Muscle of leg (tissue), 16 donors: ENCODE measurements at places on chromosomes 1 and 21. TPM values are rescaled to one million over a fixed set of nuclear protein-coding genes. Genes with fewer than 3 reads are reported as not detected.

DNA sequence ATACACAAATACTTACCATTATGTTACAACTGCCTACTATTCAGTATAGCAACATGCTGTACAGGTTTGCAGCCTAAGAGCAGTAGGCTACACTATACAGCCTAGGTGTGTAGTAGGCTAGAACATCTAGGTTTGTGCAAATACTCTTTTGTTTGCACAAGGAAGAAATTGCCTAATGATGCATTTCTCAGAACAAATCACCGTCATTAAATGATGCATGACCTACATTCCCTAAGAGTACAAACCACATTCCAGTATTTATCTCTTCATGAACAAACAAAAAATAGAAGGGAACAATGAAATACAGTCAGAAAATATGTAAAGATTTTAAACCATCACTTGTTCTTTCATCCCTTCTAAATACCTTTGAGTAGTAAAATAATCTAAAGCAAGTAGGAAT lies 109.7 kb upstream of the HP1BP3 start:
- no peak overlapping the region for H3K27ac ChIP-seq
- DNase-seq = no peak
- H3K36me3 ChIP-seq = peaks cover 18% of the 10 kb centered on the region
- H3K4me1 ChIP-seq = no peaks in the 10 kb centered on the region
- no peaks in the 10 kb centered on the region for H3K27me3 ChIP-seq

DNA sequence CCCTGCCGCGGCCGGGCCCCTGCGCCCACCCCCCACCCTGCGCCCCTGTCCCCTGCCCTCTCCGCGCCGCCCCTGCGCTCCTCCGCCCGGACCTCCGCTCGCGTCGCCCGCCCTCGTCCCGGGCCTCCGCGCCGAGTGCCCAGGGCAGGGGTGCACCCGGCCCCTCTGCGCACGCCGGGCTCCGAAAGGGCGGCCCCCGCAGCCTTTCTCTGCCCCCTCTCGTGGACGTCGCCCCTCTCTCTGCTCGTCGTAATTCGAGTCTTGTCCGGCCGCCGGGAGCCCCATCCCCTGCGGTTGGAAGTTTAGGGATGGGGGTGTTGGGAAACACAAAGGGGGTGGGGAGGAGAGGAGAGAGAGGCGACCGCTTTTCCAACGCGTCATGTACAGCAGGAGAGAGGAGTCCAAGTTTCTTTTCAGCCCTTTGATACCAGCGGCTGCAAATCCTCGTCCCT lies 407 bp downstream of the GALNT2 start:
- H3K4me1 ChIP-seq = peaks cover 18% of the 10 kb centered on the region
- H3K27me3 ChIP-seq = no peaks in the 10 kb centered on the region
- peak overlapping the region; percentile 80 for H3K27ac ChIP-seq
- DNase-seq = peak; percentile 72

DNA sequence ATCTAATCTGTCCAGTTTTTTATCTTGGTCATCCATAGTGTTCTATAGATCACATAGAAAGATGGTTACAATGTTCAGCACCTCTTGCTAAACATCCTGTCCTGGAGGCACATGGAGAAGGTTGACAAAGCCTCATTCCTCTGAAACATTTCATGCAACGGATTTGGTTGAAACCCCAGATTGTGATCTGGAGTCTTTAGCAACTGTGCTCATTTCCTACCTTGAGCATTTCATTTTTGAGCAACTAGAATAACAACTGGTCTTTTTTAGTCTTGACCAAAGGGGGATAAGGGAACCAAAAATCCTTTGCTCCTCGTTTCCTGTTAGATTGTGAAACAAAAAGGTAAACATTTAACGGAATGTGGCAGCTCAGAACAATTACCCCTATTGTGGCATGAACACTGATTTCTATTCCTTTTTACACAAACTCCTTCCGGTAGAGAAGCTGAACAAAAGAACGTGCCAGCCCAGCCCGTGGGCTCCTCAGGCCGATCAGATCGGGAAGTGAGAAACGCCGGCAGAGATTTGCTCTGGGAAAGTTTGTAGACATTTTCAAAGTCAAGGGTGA lies 94.7 kb upstream of the ERRFI1 start:
- DNase-seq = no peak
- peaks cover 9% of the 10 kb centered on the region for H3K4me1 ChIP-seq
- no peak overlapping the region for H3K4me3 ChIP-seq
- H3K27me3 ChIP-seq = no peaks in the 10 kb centered on the region
- no peaks in the 10 kb centered on the region for H3K36me3 ChIP-seq

DNA sequence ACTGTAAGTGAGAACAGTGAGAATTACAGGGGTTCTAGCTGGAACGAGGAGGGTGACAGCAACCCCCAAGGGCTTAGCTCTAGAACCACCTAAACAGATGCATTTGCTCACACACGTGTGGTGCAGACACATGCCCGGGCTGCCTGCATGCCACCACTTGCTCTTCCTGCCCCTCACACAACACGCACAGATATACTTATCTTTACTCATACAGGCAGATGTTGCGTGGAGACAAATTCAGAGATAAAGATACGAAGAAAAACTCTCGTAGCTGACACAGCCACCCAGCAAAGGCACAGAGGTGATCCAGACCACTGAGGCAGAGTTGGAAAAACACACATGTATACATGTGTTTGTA lies 13.5 kb downstream of the VANGL1 start:
- H3K27ac ChIP-seq = no peak overlapping the region
- H3K4me3 ChIP-seq = no peak overlapping the region
- peaks cover 17% of the 10 kb centered on the region for H3K4me1 ChIP-seq
- H3K27me3 ChIP-seq = no peaks in the 10 kb centered on the region
- DNase-seq = no peak

DNA sequence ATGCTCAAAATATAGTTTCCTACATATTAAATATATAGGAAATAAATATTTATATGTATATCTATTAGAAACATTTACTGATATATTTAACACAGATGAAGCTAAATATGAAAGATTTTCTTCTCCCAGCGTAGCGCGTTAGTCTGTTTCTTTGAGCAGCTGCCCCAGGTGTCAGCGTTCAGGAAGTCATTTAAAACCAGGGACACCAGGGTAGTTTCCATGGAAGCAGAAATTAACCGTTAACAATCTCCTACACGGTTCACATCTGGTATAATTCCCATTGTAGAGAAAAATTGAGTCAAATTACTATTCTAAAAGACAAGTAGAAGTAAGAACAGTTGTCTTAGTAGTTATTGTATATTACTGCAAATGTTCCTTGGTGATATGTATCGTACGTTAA lies 1443.7 kb downstream of the MRPL39 start:
- no peaks in the 10 kb centered on the region for H3K27me3 ChIP-seq
- no peak for DNase-seq
- no peak overlapping the region for H3K27ac ChIP-seq
- H3K4me3 ChIP-seq = no peak overlapping the region
- H3K4me1 ChIP-seq = no peaks in the 10 kb centered on the region

GRCh38 chr1:153174624-153175023 lies 23.9 kb upstream of the SPRR2G start:
- no peak overlapping the region for H3K4me3 ChIP-seq
- H3K27ac ChIP-seq = no peak overlapping the region
- H3K36me3 ChIP-seq = no peaks in the 10 kb centered on the region
- no peak for DNase-seq

The BACE2 gene
- total RNA-seq = 43.2 TPM
